ENCODE measurements at places on chromosomes 7 and 10. TPM values are rescaled to one million over a fixed set of nuclear protein-coding genes. Genes with fewer than 3 reads are reported as not detected.

DNA sequence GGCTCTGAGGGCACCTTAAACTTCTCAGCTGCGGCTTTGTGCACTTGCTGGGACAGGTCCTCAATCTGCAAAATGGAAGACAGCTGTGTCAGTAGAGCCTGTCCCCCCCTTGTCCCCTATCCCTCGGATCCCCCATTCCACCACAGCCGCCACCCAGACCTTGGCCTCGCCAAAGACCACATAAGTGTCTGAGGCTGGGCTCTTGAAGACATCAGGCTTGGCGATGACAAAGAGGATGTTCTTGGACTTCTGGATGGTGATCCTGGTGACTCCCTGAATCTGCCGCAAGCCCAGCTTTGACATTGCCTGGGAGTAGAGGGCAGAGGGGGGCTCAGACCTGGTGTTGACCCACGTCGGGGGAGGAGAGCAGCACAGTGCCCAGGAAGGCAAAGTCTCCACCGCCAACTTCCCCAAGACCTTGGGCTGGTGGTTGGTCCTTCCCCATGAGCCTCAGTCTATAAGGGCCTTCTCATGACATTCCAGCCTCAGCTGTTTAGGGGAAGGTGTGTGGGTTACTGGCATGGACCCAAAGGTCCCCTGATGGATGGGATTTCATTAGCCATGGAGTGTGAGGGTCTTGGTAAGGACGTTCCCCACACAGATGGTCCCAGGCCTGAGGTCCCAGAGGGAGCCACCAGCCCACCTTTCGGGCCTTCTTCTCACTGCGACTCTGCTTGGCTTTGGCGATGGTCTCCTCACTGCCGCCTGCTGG lies 7.7 kb downstream of the NACAD start:
- no peak for DNase-seq
- H3K27ac ChIP-seq: no peak overlapping the region
- peaks cover 15% of the 10 kb centered on the region for H3K36me3 ChIP-seq
- H3K27me3 ChIP-seq: no peaks in the 10 kb centered on the region

The NODAL gene
- total RNA-seq: not detected

- peaks cover 13% of the 10 kb centered on the region for H3K4me1 ChIP-seq
- no peaks in the 10 kb centered on the region for H3K27me3 ChIP-seq
- no peak overlapping the region for H3K27ac ChIP-seq
- H3K4me3 ChIP-seq: no peak overlapping the region
- no peaks in the 10 kb centered on the region for H3K36me3 ChIP-seq
- DNase-seq: no peak
Measured at GRCh38 chr7:30501264-30501663, 3.4 kb downstream of the GGCT start.

The SHH gene
- not detected for total RNA-seq

- no peaks in the 10 kb centered on the region for H3K36me3 ChIP-seq
- no peak overlapping the region for H3K27ac ChIP-seq
- peaks cover 9% of the 10 kb centered on the region for H3K4me1 ChIP-seq
- peak; percentile 43 for DNase-seq
Measured at GRCh38 chr10:69684020-69684980, 54.3 kb downstream of the FAM241B start.

The WDR37 gene
- 36.5 TPM for total RNA-seq

- peak overlapping the region; percentile 70 for H3K4me3 ChIP-seq
- peak overlapping the region; percentile 85 for H3K27ac ChIP-seq
- no peaks in the 10 kb centered on the region for H3K36me3 ChIP-seq
- no peaks in the 10 kb centered on the region for H3K27me3 ChIP-seq
Measured at GRCh38 chr10:13707156-13707881, 120.6 kb downstream of the PRPF18 start.

Measured in heart right ventricle (tissue), 16 donors.